ENCODE measurements at places on chromosomes 16 and 17.

DNA sequence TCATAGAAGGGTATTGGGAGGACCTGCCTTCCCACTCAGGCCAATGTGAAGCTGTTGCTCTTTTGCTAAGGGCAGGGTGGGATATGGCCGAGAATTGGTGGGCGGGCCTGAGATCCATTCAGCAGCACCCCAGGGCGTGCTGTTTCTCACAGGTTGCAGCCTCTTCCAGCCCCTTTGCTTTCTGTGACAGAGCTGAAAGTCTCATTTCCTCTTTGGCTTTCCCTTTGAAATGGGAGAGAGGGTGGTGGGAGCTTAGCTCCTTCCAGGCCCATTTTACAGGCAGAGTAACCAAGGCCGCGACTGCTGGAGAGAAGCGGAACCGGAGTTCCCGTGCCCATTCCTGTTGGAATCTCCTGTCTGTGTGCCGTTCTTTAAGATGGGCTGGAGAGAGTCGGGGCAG lies 183.0 kb downstream of the RAB11FIP4 start:
- DNase-seq: no peak

DNA sequence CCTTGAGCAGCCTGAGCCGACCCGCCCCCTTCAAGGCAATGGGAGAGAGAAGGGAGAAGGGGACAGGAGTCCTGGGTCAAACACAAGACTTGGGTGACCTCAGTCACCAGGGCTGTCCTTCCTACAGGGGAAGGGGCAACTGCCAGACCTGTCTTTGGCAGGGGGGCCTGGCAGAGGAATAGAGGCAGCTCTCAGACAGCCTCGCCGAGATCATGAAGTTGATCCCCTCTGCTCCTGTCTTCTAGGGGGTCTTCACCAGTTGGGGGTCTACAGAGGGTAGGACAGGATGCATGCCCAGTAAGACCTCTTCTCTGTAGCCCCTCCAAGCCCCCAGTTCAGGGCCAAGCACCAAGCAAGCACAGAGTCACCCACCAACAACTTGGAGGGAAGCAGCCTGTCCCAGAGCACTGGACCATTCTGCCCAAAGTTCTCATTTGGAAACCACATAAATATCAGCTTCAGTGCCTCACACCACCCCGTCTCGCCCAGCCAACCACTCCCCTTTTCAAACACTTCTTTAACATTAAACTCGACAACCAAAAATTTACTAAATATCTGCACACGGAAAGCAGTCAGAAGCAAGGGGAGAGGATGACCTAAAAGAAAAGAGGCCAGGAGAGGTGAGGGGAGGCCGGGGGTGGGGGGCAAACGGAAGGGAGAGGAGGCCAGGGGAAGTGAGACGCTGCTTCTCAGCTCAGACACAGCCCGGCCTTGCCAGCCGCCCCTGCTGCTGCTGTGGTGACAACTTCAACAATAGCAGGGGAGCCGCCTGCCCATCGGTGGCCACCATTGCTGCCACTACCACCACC lies 7.7 kb downstream of the DOK4 start:
- no peak for DNase-seq

- no peak for DNase-seq
Observed at GRCh38 chr17:68249354-68249765, 1.5 kb downstream of the AMZ2 start.

GRCh38 chr16:58127033-58127556 lies 2.1 kb downstream of the CFAP20 start:
- DNase-seq: no peak

GRCh38 chr17:68584581-68585303 lies 16.4 kb downstream of the FAM20A start:
- no peak for DNase-seq

DNA sequence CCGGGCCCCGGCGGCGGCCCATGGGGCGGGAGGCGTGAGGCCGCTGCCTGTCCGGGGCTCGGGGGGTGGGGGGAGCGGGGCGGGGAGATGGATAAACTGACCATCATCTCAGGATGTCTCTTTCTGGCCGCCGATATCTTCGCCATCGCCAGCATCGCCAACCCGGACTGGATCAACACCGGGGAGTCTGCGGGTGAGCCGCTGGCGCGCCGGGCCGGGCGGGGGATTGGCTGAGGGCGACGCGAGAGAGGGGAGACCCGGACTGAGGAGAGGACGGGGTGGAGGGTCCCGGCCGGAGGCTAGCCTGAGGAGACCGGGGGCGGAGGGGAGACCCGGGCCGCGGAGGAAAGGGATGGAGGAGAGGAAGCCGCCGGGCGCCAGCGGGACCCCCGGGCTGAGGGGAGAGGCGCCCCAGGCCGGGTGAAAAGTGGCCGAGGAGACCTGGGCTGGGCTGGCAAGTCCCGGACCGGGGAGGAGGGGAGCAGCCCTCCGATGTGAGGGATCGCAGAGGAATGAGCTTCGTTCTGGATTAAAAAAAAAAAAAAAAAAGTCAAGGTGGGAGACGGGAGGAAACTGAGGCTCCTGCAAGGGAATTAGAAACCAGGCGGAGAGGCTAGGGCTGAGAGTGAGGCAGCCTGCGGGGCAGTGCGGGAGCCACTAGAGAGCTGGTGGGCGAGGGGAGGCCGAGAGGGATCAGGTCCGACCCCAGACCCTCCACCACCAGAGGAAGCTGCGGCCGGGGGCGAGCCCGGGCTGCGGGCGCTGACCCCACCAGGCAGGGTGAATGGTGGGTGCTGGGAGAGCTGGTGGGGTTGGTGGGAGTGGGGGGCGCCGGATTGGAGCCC lies 526 bp downstream of the MOSMO start:
- DNase-seq: no peak

DNA sequence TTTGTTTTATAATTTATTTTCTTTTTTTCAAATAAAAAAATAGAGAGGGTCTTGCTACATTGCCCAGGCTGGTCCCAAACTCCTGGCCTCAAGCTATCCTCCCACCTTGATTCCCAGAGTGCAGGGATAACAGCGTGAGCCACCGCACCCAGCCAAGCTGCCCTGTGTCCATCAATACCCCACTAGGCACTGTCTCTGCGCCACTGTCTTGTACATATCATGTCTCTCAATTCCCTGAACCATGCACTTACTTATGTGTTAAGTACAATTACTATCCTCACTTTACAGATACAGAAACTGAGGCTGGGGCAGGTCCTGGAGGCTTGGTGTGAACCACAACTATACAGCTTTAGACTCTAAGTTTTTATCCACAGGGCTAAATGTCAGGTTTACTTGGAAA lies 11.7 kb downstream of the NSMCE1 start:
- DNase-seq: no peak

- peak; percentile 67 for DNase-seq
Observed at GRCh38 chr17:45021607-45022287, 29.7 kb downstream of the DCAKD start.

DNA sequence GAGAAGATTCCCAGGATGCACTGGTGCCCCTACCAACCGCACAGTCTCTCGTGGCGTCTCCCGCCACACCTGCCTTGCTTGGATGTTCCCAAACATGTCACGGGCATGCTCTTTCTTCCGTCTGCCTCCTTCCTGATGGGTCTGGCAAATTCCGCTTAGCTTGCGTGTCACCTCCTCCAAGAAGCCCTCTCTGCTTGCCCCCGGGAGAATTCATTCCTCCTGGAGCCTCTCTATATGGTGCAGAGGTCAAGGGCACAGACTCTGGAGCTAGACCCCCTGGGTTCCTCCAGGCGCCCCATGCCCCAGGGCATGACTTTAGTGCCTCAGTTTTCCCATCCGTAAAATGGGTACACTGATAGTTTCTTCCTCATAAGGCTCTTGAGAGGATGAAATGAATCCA lies 21.1 kb downstream of the LITAF start:
- DNase-seq: no peak
